ENCODE measurements at places on chromosomes 2 and 18. TPM values are rescaled to one million over a fixed set of nuclear protein-coding genes. Genes with fewer than 3 reads are reported as not detected.

DNA sequence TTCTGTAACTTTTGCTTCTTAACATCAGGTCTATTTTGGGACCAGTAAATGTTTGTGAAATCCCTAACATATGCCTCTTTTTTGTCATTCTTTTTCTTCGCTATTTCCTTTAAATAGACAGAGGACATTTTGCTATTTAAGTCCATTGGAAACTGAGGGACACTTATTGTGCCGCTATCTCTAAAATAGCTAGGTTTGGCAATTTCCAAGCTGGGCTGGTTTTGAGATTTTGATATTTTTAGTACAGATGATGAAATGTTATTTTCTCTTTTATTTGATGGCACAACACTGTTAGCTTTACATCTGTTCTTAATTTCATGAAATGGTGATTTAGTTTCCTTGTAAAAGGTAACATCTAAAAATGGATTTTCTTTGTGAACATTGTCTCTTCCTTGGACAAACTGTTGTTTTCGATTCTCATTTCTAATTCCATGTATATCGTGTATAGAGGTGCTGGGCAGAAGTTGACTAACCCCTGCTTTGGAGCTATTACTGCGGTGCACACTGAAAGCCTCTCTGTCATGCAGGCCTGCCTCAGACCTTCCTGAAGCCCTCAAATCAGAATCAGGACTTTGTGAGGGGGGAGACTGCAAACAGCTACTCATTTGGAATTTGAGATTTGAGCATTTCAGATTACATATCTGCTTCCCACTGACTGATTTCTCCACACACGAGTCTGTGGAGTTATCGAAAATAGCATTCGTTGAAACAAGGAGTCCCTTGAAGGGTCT is 594 bp downstream of the RAD51AP2 start:
- DNase-seq = no peak

GRCh38 chr18:76483780-76484179 is 11.3 kb downstream of the ZNF516 start:
- no peak for DNase-seq

GRCh38 chr2:44524347-44524926 is 162.7 kb downstream of the CAMKMT start:
- no peak for DNase-seq

GRCh38 chr2:45647986-45648520 is 3.4 kb upstream of the PRKCE start:
- no peak for DNase-seq

DNA sequence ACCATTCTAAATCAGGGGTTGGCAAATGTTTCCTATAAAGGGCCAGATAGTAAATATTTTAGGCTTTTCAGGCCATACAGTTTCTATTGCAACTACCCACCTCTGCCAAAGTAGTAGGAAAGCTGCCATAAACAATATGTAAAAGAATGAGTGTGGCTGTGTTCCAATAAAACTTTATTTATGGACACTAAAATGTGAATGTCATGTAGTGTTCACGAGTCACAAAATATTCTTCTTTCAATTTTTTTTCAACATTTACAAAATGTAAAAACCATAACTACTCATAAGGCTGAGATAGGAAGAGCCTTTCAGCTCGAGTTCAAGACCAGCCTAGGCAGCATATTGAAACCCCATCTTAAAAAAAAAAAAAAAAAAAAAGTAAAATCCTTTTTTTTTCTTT is 13.4 kb downstream of the KCNG3 start:
- no peak for DNase-seq

DNA sequence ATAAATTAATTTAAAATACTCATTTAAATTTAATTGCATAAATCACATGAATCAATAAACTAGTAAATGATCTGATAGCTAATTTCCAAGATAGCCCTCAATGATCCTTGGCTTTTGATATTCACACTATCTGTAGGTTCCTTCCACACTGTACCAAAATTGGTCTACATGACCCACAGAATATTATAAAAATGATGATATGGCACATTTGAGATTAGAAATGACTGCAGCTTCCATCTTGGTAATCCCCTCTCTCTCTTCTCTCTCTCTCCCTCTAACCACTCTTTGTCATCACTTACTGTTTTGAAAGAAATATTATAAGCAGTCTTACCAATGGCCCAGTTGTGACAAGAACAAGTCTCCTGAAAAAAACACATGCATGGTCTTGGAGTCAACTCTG is 394.8 kb downstream of the LRRTM4 start:
- no peak for DNase-seq

DNA sequence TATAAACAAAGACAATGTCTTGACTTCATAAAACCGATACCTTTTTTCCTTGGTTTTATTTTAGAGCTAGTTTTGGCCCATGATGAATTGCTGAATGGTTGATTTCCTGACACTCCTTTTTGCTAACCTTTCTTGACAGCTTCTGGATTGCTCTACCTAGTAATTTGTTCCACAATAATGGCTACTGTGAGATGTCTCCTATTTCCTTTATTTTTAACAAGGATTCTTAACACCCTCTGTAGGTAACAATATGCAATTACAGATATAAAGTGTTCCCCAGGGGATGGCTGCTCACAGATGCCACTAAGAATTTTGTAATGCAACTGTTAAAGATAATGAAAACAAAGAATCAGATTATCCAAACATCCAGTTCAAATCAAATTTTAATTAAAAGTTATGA is 100.8 kb upstream of the ATP5MC3 start:
- DNase-seq = peak; percentile 28

DNA sequence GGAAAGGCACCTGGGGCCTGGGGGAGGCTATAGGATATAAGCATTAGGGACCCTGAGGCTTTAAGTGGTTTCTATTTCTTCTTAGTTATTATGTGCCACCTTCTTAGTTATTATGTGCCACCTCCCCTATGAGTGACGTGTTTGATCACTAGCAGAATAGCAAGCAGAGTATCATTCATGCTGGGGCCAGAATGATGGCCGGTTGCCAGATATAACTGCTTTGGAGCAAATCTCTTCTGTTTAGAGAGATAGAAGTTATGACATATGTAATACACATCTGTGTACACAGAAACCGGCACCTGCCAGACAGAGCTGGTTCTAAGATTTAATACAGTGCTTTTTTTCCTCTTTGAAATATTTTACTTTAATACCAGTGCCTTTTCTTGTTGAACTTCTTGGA is 29.4 kb downstream of the LIPG start:
- no peak for DNase-seq

GRCh38 chr2:236177604-236177966 is 9.4 kb upstream of the GBX2 start:
- peak; percentile 16 for DNase-seq

DNA sequence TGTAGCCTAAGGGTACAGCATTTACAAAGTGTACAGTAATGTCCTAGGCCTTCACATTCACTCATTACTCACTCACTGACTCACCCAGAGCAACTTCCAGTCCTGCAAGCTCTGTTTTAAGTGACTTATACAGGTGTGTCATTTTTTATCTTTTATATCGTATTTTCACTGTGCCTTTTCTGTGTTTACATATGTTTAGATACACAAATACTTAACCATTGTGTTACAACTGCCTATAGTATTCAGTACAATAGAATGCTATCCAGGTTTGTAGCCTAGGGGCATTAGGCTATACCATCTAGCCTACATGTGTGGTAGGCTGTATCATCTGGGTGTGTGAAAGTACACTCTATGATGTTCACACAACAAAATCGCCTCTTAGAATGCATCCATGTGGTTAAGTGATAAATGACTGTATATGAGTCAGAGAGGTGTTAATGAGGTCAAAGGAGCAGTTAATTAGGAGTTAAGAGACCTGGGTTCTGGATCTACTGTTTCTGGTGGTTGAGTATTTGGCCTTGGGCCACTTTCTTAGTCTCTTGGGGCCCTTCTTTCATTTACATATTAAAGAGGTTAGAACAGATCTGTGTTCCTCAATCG is 149.1 kb downstream of the GREB1L start:
- DNase-seq = peak; percentile 53

DNA sequence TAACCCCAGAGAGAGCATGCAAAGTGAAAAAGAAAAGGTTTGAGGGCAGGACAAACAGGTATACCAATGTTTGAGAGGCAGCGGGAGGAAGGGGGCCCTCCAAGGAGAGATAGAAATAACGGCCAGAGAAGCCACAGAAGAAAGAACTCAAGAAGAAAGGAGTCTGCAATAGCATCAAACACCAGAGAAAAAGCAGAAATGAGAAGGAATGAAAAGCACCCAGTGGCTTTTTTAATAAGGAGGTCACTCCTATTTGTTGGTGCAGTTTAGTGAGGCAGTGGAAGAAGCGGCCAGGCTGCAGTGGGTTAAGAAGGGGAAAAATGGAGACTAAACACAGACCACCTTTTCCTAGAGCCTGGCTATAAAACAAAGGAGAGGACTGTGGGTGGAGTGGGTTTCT is 177.2 kb downstream of the THADA start:
- DNase-seq = no peak

GRCh38 chr18:66931010-66931409 is 327.1 kb upstream of the CDH19 start:
- no peak for DNase-seq

GRCh38 chr2:26910176-26910575 is 60.3 kb upstream of the MAPRE3 start:
- no peak for DNase-seq

DNA sequence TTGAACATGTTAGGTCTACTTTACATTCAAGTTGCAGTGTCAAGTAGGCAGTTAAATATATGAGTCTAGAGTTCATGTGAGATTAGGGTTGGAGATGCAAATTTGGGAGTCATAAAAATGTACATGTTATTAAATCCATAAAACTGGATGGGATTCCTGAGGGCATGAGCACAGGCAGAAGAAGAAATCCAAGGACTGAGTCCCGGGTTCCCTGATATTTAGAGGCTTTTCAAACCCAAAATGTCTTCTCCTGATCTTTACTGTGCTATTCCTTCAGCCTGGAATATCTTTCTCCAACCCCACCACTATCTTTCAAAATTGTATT is 23.3 kb upstream of the EXOC6B start:
- DNase-seq = no peak

DNA sequence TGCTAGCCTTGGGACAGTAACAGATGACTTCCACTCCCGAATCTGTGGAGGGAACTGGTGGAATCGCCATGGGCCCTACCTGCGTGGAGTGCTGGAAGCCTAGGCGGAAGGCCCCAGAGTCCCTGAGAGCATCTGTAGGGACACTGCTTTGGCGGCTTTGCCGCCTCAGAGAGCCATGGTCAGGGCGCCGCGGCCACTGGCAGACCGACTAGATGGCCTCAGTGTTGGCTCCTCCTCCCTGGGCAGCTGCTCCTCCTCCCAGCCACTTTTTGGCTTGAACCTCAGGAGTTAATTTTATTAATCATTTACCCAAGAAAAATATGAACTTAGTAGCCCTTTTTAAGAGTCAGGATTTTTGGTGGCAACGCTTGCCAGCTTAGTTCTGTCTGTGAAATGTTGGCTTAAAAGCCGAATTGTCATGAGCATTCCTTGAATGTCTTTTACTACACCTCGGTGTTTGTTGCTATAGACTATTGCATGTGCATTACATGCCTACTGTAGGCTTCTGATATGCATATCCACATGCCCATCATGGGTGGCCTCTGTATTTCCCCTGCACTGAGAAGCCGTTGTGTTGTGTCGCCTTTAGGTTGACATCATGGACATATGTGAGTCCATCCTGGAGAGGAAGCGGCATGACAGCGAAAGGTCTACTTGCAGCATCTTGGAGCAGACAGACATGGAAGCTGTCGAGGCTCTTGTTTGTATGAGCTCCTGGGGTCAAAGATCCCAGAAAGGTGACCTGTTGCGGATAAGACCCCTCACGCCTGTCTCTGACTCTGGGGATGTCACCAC is 2.4 kb downstream of the KLF11 start:
- DNase-seq = no peak

DNA sequence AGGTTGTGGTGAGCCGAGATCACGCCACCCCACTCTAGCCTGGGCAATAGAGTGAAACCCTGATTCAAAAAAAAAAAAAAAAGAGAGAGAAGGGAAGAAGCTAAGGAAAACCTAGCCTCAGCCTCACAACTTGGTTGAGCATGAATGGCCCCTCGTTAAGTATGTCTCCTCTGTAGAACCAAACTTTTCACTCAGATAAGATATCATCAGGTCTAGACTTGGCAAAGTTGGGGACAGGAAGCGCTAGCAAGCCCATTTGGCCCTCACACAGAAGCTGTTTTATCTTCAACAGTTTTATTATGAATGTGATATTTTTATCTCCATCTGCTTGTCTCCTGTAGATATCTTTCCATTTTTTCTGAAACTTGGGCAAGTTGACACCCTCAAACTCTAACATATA is 3.5 kb upstream of the ASXL2 start:
- DNase-seq = no peak

GRCh38 chr2:218368621-218369153 is 12.0 kb downstream of the CATIP start:
- DNase-seq = no peak

DNA sequence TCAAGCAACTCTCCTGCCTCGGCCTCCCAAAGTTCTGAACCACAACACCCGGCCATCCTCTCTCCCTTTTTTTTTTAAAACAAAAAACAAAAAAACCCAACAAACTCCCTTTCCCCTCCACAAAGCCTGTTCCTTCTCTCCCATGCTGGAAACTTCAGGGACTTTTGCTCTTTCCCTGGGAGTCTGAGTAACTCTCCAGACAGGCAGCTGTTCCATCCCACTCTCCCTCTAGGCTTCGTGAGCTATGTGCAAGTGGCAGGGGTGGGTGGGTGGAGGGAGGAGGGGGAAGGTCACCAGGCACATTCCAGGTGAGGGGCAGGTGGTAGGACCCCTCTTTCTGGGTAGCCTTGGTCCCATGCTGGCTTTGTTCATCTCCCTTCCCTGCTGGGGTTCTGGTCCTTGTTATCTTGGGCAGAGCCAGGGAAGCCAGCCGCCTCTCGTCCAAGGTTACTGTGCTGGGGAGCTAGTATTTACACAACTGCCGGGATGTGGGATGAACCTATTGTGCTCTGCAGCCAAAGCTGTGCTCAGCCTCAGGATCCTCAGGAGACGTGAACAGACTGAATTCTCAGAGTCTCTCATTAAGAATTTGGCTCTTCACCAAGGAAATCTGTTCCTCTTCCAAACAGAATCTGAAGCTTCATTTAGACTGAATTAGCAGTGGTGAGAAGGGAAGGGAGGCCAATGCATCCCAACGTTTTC is 106.9 kb downstream of the LIPG start:
- no peak for DNase-seq

GRCh38 chr2:3116371-3116770 is 261.2 kb downstream of the EIPR1 start:
- no peak for DNase-seq

DNA sequence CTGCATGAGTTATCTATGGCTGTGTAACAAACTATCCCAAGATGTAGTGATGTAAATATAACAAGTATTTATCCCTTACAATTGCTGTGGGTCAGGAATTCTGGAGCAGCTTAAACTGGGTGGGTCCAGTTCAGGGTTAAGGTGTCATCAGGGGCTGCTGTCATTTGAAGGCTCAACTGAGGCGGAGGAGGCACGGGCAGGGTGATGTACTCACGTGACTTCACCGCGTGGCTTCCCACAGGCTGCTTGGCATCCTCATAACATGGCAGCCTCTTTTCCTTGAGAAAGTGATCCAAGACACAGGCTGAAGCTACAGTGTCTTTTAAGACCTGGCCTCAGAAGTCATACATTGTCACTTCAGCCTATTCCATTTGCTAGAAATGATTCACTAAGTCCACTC is 125.8 kb downstream of the PTGR3 start:
- DNase-seq = no peak

Gene CBLN2
- total RNA-seq = not detected

Gene PID1
- total RNA-seq = 0.83 TPM

Gene ACTG2
- total RNA-seq = 349 TPM

Gene GPC1
- 18.6 TPM for total RNA-seq

Gene CLEC4F
- not detected for total RNA-seq

Gene CHRND
- total RNA-seq = not detected

Gene NEB
- under 0.01 TPM for total RNA-seq

Measured in IMR-90 (cell line).